HL-60 (cell line): ENCODE measurements at places on chromosomes 13 and 19.

DNA sequence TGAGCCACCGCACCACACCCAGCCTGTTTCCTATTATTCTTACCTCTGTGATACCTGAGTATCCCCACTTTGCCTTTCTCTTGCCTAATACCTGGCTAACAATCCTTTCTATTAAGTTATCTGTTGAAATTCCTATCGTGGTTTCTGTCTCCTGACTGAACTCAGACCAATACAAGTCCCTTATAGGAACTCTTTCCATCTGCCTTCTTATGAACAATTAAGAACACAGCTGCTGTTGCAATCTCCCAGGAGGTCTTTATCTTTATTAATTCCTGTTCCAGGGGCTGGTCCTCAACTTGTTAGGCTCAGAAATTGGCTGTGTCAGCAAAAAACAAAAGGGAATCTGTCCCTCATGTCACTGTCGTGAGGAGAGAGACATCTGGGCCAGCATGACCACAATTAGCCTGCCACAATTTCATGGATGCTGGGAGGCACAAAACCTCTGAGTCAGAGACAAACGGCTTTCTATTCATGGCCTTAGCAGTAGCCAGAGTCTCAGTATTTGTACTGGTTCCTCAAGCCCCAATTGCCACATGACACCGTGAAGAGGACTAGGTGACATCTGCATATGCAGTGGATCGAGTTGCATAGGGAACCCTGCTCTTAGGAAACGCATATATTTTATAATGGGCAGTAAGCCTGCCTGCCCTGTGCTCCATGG lies 58.2 kb downstream of the NUFIP1 start:
- no peak for DNase-seq

DNA sequence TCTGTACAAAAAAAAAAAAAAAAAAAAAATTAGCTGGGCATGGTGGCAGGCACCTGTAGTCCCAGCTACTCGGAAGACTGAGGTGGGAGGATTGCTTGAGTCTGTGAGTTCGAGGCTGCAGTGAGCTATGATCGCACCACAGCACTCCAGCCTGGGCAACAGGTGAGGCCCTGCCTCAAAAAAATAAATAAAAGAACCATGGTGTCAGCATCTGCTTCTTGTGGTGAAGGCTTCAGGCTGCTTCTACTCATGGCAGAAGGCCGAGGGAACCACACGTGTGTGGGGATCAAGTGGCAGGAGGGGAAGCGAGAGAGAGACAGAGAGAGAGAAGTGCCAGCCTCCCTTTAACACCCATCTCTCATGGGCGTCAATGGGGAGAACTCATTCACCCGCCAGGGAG lies 13.5 kb downstream of the BCL3 start:
- DNase-seq: no peak

- no peak for DNase-seq
These were observed 202.3 kb upstream of the KLHL1 start for GRCh38 chr13:70310396-70311119.

GRCh38 chr13:98297745-98298144 lies 120.7 kb upstream of the RNF113B start:
- DNase-seq: no peak

- DNase-seq: no peak
These were observed 2086.2 kb downstream of the PCDH9 start for GRCh38 chr13:65143920-65144319.

- no peak for DNase-seq
These were observed 275.0 kb upstream of the DACH1 start for GRCh38 chr13:72141855-72142519.

- DNase-seq: no peak
These were observed 3.3 kb upstream of the NAPA start for GRCh38 chr19:47518139-47518538.

DNA sequence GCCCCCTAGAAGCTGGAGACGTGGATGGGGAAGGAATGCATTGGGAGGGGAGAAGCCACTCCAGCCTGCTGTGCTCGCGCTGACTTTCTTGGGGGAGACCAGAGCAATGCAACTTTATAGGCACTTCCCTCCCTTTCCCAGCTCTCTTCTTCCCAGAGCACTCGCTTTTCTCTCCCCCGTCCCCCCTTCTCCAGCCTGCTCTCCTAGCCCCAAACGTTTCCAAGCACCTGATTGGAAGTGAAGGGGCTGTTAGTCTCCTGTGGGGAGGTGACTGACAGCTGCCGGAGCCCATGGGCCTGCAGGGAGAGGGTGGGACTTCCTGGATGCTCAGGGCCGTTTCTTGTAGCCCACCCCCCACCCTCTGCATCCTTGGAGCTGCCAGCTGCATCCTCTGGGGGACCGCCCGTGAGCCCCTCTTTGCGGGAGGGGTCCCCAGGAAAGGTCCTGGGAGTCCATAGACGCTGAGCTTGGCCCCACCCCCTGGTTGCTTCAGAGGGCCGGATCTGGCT lies 2.5 kb downstream of the HDGFL2 start:
- no peak for DNase-seq

- DNase-seq: peak; percentile 70
These were observed 2.6 kb upstream of the SPACA6 start for GRCh38 chr19:51690454-51691073.

DNA sequence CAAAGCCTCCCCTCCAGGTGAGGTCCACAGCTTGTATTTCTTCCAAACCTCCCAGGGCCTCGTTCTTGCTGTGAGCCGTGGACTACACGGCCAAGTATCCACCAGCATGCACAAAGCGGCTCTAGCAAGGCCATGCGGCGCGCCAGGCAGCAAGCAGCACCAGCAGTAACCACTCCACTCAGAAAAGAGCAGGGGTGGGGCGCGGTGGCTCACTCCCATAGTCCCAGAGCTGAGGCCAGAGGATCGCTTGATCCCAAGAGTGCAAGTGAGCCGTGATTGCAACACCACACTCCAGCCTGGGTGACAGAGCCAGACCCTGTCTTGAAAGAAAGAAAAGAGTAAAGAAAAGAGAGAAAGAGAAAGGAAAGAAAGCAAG lies 4.7 kb downstream of the CCDC8 start:
- DNase-seq: no peak

- no peak for DNase-seq
These were observed 72.9 kb upstream of the NPAS1 start for GRCh38 chr19:46946611-46947238.

DNA sequence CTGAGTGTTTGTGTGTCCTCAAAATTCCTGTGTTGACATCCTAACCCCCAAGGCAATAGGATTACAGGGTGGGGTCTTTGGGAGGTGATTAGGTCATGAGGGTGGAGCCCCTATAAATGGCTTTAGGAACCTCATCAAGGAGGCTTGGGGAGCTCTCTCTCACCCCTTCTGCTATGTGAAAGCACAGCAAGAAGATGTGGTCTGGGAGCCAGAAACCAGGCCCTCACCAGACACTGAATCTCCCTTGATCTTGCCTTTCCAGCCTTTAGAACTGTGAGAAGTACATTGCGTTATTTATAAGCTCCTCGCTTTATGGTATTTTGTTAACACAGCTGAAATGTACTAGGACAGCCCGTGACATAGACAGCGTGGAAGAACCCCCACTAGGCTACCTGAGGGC lies 712.0 kb upstream of the SGCG start:
- DNase-seq: no peak

DNA sequence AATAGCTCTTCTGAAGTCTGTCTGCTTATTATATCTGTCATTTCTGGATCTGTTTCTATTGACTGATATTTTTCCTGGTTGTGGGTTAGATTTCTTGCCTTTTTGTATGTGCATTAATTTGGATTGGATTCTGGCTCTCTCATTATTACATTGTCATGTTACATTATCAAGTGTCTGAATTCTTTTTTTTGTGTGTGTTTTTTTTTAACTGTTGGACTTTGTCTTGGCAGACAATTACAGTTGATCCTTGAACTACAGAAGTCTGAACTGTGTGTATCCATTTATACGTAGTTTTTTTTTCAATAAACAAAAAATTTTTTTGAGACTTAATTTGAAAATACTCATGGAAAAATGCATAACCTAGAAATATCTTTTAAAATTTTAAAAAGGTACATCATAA lies 22.5 kb downstream of the RFC3 start:
- no peak for DNase-seq

GRCh38 chr13:67369895-67370660 lies 139.9 kb upstream of the PCDH9 start:
- DNase-seq: no peak

DNA sequence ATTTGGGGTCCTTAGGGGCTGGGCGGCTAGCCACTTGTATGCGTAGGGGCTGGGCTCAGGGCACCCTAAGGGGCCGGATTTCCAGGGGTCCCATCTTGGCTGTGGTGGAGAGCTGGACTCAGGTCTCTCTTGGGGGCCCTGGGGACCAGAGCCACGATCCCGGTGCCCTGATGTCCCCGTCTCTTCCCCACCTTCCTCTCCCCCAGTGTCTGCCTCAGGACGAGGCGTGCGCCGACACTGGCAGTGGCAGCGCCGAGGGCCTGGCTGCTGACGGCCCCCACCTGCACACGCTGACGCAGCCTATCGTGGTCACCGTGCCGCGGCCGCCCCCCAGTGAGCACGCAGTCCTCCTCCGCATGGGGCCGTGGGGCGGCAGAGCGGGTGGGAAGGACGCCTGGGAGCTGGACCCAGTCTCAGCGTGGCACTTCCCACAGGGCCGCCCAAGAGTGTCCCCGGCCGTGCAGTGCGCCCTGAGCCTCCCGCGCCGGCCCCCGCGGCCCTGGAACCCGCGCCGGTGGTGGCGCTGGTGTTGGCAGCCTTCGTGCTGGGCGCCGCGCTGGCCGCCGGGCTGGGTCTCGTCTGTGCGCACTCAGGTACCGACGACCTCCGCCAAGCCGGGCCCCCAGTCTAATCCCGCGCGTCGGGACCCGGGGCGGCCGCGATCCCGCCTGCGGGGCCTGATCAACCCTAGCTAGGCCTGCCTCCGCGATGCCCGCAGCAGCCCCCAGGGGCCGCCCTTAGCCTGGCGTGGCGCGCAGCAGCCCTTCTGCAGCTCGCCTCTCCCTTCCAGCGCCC lies 2.7 kb upstream of the SNAPC2 start:
- peak; percentile 68 for DNase-seq

GRCh38 chr19:18262917-18263316 lies 11.3 kb downstream of the IQCN start:
- no peak for DNase-seq

GRCh38 chr13:50104493-50104892 lies 89.2 kb downstream of the KCNRG start:
- DNase-seq: no peak

- DNase-seq: no peak
These were observed 20.7 kb upstream of the KLF5 start for GRCh38 chr13:73038064-73038463.

- DNase-seq: no peak
These were observed 104.3 kb upstream of the FRY start for GRCh38 chr13:31927219-31927653.

- peak; percentile 47 for DNase-seq
These were observed 708.8 kb downstream of the UQCRFS1 start for GRCh38 chr19:28504139-28504538.

DNA sequence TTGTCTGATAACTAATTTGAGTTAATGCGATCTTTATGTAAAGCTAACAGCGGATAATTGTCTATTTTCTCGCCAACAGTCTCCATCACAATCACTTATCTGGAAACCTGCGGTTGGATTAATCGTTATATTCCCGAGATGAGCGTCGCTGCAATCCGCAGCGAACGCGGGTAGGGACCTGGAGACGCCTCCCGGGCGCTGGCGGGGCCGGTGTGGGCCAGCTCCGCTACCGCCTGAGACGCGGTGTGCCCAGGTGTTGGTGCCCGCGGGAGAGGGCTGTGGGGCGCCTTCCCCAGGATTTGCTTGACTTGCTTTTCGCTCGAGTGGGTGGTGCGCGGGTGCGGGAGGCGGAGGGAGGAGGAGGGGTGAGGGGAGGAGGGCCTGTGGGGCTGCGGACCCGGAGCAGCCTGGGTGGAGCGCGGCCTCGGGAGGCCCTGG lies 38.3 kb downstream of the SOX1 start:
- DNase-seq: no peak

DNA sequence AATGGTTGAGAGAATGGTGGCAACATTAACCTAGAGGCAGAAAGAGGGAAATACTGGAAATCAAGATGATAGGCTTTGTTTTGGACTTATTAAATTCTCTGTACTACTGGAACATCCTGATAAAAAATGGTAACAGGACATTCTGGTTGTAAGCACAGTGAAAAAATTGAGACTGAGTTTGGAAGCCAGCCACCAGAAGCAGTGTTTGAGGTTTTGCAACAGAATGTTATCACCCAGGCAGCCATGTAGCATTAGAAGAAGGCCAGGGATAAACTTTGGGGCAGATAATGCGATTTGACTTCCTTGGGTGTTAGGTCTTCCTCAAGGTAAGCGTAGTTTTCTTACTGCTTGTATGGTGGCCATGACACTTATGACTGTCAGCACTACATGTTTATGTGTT lies 307.4 kb downstream of the ATP8A2 start:
- DNase-seq: no peak

DNA sequence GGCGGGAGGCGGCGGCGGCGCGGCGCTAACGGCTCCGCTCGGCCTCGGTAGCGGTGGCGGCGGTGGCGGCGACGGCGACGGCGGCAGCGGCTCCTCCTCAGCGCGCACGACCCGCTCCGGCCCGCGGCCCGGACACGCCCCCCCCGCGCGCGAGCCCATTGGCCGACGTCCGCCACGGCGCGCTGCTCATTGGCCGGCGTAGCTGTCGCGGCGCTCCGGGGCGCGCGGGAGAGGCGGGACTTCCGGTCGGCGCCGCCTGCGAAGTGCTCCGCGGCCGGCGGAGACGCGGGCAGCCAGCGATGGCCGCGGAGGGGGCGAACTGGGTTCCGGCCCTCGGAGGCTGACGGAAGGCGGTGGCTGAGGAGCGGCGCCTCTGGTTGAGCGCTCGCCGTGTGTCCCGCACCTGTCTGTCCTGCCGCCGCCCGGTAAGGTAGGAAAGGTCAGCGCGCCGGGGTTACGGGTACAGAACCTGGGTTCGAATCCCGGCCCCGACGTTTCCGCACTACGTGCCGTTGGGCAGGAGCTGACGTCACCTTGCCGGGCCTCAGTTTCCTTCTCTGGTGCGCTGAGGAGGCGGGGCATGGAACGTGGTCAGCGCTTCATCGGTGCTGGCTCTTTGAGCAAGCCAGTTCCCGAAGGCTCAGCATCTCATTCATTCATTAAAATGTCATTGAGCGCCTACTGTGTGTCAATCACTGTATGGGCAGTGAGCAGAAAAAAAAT lies at the start of gene ELAVL1:
Gene ELAVL1 (minus strand): TSS at position 108 of the 723 bp plus-strand sequence. CDS start 13,826 bp downstream, outside the sequence.
- DNase-seq: peak; percentile 80
